Right renal pelvis (tissue), 4 donors: ENCODE measurements at places on chromosomes 1 and 21.
A peak's percentile ranks its signal among the peaks of the same experiment; 100 is the strongest.

DNA sequence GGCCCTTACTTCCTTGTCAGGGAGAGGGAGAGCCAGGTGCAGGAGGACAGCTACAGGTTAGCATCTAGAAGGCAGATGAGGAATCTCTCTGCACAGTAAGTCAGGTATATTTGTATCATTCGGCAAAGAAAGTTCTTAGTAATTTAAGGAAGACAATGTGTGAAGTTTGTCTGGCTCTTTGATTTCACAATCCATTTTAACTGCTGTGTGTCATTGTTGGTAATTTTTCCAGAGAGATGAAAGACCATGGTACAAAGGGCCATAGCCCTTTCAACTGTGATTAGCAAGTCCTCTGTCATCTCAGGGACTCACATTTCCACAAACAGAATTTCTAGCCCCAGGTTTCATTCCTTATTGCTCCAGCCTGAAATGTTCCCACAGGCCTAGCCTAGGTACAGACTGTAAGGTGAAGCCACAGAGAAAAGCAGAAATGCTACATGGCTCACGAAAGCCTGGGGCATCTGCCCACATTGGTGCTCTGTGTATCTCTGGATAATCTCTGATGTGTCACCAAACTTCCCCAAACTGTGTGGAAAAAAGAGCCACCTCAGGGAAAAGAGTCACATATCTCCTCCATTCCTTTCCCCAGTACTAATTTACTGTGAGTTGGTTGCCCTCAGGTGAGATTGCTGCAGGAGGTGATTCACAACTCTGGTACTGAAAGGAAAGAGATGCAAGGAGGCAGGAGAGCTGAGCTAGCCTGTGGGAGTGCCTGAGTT lies 70.6 kb downstream of the SYT6 start:
- DNase-seq, result no peak

DNA sequence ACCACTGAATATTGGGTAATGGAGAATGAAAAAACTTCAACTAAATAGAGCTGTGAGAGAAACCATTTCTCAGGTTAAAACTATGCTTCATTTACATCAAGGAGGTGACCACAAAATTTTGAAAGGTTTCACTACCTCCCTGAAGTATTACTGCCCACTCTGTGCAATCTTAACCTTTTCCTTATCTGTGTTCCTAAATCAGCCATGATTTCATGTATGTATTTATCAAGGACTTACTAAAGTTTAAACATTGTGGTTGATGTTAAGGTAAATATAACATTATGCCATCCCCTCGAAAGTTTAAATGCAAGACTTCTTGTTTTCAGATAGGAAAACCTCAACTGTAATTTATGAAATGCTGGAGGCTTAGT lies 84.4 kb downstream of the CLEC20A start:
- DNase-seq, result no peak

DNA sequence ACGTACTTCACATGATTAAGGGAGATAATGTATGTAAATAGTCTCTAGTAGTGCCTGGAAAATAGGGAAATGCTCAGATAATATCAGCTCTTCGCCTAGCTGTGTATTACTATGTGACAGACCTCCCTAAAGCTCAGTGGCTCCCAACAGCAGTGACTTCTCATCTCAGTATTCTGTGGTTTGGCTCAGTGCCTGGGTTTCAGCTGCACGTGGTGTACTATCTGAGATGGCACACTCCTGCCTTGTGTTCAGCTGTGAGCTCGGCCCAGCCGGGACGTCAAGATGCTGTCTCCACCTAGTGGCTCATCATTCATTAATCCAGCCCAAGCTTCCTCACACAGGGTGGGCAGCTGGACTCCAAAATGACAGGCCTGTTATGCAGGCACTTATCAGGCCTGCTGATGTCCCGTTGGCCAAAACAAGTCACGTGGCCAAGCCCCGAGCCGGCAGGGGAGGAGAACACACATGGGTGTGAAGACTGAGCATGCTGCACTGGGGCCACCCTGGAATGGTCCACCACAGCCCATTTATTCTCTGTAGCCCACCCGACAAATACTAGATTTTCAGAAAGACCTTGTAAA lies 17.8 kb downstream of the SLFNL1 start:
- DNase-seq, result peak; percentile 70

DNA sequence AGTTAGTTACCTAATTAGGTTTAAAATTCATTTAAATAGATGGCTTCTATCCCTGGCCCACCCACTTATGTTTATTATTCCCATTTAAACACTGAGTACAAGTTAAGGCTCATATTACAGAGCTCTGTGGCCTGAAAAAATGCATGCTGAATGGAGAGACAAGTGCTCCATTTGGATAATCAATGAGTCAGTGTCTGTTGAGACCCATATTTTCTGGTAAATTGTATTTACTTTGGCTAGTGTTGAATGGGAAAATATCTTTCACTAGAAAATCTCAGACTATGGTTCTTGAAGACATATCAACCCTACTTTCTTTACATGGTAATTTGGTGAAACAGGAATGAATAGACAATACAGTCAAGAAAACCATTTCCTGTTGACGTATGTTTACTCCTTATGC lies 356.0 kb downstream of the S1PR1 start:
- DNase-seq, result no peak
